Smooth muscle cell of trachea (primary cell): ENCODE measurements at places on chromosomes 12 and 14. TPM values are rescaled to one million over a fixed set of nuclear protein-coding genes. Genes with fewer than 3 reads are reported as not detected.

The ADAM21 gene
- 0.99 and 1.5 TPM in 2 replicates for total RNA-seq

The REM2 gene
- 0.17 and 0.29 TPM in 2 replicates for total RNA-seq

The CLEC2D gene
- total RNA-seq, result 2.3 and 4.1 TPM in 2 replicates

The BEST3 gene
- not detected in 2 replicates for total RNA-seq

The TAS2R7 gene
- total RNA-seq, result not detected in 2 replicates

The GALNT16 gene
- 1.9 and 4.6 TPM in 2 replicates for total RNA-seq
